Left ventricle myocardium inferior (tissue), 1 donor: ENCODE measurements at places on chromosomes 3 and 15. TPM values are rescaled to one million over a fixed set of nuclear protein-coding genes. Genes with fewer than 3 reads are reported as not detected.

- H3K36me3 ChIP-seq, result no peaks in the 10 kb centered on the region
- no peak overlapping the region for H3K4me3 ChIP-seq
Observed at GRCh38 chr3:146498002-146498736, 28.8 kb upstream of the PLSCR2 start.

- no peaks in the 10 kb centered on the region for H3K4me1 ChIP-seq
- H3K27me3 ChIP-seq, result no peaks in the 10 kb centered on the region
- H3K36me3 ChIP-seq, result no peaks in the 10 kb centered on the region
- H3K27ac ChIP-seq, result no peak overlapping the region
- H3K4me3 ChIP-seq, result no peak overlapping the region
Observed at GRCh38 chr3:151209654-151210053, 6.6 kb upstream of the GPR171 start.

DNA sequence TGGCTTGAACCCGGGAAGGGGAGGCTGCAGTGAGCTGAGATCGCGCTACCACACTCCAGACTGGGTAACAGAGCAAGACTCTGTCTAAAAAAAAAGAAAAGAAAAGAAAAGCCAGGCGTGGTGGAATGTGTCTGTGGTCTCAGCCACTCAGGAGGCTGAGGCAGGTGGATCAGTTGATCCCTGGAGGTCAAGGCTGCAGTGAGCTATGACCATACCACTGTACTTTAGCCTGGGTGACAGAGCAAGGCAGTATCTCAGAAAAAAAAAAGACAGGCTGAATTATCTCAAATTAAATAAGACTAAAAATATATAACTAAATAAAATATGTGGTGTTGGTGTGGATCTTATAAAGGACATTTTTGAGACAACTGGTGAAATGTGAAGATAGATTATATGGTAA is 20.6 kb downstream of the SMARCC1 start:
- H3K4me3 ChIP-seq, result no peak overlapping the region
- H3K36me3 ChIP-seq, result peaks cover 11% of the 10 kb centered on the region
- peaks cover 9% of the 10 kb centered on the region for H3K4me1 ChIP-seq
- H3K27ac ChIP-seq, result no peak overlapping the region
- no peaks in the 10 kb centered on the region for H3K27me3 ChIP-seq

GRCh38 chr3:177810162-177810623 is 612.9 kb upstream of the TBL1XR1 start:
- no peaks in the 10 kb centered on the region for H3K27me3 ChIP-seq
- no peak for DNase-seq
- H3K4me1 ChIP-seq, result peaks cover 40% of the 10 kb centered on the region

Gene IGSF11
- 2.1 TPM for total RNA-seq

DNA sequence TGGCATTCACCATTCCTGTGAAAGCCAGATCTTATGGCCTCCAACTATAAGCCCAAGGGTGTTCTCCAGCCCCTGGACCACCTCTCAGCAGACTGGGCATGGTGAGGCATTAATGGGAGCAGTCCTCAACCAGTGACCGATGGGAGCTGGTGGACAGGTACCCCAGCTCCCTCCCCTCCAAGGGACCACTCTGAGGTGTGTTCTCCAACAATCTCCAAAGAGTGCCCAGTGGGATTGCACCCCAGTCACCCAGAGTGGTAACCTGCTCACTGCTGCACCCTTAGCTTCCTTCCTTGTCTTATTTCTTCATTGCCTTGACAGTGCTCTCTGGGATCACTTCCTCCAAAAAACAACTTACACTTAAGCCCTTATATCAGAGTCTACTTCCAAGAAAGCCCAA is 8.2 kb upstream of the ITGA11 start:
- peaks cover 27% of the 10 kb centered on the region for H3K4me1 ChIP-seq
- peaks cover 37% of the 10 kb centered on the region for H3K27me3 ChIP-seq
- no peak overlapping the region for H3K4me3 ChIP-seq
- H3K36me3 ChIP-seq, result no peaks in the 10 kb centered on the region
- H3K27ac ChIP-seq, result no peak overlapping the region
- DNase-seq, result no peak

GRCh38 chr3:139286825-139287224 is 57.0 kb upstream of the MRPS22 start:
- H3K4me1 ChIP-seq, result peaks cover 40% of the 10 kb centered on the region
- no peaks in the 10 kb centered on the region for H3K36me3 ChIP-seq
- no peak overlapping the region for H3K4me3 ChIP-seq
- DNase-seq, result peak; percentile 53

- no peaks in the 10 kb centered on the region for H3K36me3 ChIP-seq
- no peak overlapping the region for H3K4me3 ChIP-seq
- H3K27me3 ChIP-seq, result no peaks in the 10 kb centered on the region
- H3K4me1 ChIP-seq, result peaks cover 3% of the 10 kb centered on the region
- no peak for DNase-seq
- H3K27ac ChIP-seq, result no peak overlapping the region
Observed at GRCh38 chr3:124926426-124927101, 8.0 kb downstream of the MUC13 start.

- H3K4me1 ChIP-seq, result peaks cover 45% of the 10 kb centered on the region
- peaks cover 6% of the 10 kb centered on the region for H3K36me3 ChIP-seq
Observed at GRCh38 chr15:89680282-89680873, 1.2 kb upstream of the PLIN1 start.

Gene HHLA2
- total RNA-seq, result not detected

Gene TRPM1
- total RNA-seq, result not detected

Gene TEX55
- total RNA-seq, result not detected
